Fibroblast of mammary gland (primary cell): ENCODE measurements at places on chromosomes 13 and 19.
A peak's percentile ranks its signal among the peaks of the same experiment; 100 is the strongest.

DNA sequence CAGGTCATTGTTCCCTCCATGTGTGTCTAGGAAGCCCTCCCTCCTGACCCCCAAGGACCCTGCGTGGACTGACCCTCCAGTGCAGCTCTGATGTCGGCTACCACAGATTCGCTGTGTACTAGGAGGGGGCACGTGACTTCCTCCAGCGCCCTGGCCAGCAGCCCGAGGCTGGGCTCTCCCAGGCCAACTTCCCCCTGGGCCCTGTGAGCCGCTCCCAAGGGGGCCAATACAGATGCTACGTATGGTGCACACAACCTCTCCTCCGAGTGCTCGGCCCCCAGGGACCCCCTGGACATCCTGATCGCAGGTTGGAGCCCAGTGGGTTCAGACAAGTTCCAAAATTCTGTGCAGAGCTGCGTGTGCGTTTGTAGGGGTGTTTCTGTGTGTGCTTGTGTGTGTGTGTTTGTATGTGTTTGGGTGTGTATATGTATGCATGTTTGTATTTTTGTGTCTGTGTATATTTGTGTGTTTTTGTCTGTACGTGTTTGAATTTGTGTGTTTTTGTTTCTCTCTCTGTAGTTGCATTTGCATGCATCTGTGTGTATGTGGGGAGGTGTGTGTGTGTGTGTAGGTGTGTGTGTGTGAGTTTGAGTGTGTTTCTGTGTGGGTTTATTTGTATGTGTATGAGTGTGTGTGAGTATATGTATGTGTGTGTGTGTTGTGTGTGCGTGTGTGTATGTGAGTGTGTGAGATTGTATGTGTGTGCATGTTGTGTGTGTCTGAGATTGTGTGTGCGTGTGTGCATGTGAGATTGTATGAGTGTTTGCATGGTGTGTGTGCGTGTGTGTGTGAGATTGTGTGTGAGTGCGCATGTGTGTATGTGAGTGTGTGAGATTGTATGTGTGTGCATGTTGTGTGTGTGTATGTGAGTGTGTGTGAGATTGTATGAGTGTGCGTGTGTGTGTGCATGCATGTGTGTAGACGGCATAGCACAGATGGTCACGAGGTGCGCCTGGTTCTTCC, 21.4 kb upstream of the LILRA2 start:
- DNase-seq, result no peak

GRCh38 chr19:50333235-50333736, 4.1 kb upstream of the KCNC3 start:
- peak; percentile 84 for DNase-seq

DNA sequence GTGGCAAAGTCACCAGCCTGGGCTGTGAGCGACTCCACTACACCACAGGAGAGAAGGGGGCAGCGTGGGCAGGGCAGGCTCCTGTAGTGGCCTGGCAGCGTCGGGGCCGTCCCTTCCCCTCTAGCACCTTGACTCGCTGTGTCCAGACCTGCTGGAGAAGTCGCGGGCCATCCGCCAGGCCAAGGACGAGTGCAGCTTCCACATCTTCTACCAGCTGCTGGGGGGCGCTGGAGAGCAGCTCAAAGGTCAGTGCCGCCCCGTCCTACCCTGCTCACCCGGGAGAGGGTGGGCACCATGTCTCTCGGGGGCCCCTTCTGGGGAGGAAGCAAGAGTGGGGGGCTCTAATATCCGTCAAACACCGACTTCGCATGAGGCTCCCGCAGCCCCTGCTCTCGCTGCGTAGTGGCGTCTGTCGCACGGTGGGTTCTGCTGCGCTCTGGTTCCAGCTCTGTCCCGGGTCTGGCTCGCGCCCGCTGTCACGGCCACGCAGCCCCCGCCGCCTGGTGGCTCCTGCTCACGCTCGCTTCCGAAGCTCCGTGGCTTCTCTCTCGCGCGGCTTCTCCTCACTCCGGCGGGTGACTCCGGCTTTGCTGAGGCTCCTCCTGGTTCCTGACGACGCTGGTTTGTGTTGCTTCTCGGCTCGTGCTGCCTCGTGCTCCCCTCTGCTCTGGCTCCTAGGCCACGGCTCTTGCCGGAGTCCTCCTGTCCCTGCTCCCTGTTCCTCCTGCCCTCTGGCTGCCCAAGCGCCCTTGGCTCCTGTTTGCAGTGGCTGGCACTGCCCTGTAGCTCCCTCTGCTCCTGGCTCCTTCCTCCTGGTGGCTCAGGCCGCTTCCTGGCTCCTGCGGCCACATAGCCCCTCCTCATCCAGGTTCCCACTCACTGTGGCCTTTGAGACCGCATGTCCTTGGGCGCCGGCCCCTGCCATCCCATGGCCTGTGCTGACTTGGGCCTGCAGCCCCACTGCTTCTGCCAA, 27.2 kb downstream of the MYH14 start:
- no peak for DNase-seq

DNA sequence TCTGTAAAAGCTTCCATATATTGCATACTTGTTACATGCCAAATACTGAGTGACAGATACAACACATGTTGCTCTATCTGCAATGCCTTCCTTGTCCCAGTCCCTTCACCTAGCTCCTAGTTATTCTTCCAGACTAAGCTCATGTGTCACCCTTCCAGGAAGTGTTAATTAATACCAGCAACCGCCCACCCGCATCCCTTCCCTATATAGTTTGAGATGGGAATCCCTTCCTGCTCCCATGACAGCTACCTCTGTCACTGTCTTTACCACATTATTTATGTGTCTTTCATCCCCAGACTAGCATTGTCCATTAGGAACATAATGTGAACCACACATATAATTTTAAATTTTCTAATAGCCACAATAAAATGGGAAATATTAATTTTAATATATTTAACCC, 49.5 kb upstream of the FRY start:
- peak; percentile 37 for DNase-seq

- DNase-seq, result no peak
Observed at GRCh38 chr13:57314897-57315520, 148.0 kb downstream of the PRR20E start.

DNA sequence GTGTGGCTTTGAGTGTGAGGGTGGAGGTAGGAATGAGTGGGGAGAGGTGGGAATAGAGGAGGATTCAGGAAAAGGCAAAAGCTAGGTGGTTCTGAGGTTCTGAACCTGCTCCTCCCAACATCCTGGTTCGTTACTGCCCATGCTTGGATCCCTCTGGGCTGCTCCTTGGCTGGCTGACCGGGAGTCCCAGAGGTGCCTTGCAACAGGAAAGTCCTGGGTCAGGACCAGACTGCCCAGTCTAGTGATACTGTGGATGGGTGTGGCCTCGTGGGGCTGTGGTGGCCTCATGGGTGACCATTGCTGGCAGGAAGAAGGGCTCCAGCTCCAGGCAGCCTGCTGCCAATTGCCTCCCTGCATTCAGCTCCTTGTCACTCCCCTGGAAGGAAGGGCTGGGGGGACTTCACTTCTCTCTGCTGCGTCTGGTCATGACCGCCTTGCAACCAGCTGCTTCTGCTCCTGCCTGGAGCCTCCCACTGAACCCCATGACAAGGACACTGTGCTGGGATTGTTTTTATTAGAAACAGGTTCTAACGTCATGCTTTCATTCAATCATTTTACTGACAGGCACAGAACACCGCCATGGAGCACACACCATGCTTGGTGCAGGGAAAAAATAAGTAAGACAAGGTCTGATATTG, 61.5 kb upstream of the UBL3 start:
- no peak for DNase-seq

DNA sequence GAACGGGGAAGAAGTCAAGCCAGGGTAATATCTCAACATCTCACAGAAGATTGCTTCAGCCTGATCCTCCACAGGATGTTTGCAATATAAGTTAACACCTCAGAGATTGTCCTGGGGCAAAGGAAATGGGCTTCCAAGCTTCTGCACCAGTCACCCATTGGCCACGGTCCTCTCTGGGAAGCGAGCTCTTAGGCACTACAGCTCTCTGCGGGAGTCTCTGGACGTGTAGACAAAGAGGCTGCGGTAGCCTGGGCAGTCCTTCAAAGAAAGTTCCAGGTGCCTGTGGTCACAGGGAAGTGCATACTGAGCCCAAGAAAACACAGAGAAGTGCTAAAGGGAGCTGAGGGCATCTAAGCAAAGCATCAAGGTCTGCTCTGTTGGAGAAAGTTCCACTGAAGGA, 805.7 kb downstream of the DIAPH3 start:
- DNase-seq, result no peak

DNA sequence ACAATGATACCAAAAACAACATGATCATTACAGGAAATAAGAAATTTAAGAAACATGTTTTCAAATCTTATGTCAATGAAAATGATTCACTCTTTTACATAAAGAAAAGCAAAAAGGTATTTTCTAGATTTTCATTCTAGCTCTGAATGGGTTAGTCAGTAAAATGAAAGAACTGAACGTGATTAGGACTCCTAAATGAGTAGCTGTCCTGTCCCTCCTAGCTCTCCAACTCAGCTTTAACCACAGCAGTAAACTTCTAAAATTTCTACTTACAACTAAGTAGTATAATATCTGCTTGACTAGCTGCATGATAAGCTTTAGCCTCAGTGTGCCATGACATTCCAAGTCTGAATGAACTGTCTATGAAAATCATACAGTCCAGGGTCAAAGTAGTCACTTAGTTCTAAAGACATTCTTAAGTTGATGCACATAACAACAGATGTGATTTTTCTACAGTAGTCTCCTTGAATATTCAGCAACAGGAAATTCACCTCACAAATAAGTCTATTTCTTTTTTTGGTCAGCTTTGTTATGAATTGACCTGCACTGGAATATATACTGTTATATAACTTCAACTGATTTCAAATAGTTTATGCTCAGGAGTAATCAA, 136.4 kb downstream of the MYCBP2 start:
- no peak for DNase-seq

DNA sequence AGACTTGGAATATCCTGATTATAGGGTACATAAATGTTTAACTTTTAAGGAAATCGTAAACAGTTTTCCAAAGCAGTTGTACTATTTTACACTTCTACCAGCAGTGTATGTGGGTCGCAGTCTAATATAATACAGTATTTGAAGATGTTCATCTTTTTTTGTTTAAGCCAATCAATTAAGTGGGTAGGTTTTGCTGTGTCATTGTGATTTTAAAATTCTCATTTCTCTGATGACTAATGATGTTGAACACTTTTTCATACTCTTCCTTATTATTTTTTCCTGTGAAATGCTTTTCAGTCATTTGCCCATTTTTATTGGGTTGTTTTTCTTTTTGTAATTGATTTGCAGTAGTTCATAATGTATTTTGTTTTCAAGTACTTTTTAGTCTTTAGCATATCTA, 2689.7 kb downstream of the PCDH9 start:
- DNase-seq, result peak; percentile 5

DNA sequence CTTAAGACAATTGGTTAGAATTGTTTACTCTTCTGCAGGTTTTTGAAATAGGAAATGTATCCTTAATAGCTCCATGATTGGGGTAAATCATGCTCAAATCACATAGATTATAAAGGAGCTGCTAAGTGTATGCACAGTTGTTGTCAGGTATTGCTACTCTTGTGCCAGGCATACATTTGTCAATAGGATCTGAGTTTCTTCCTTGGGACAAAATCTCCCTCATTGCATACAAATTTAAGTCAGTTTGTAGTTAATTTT, 109.3 kb upstream of the MLNR start:
- DNase-seq, result peak; percentile 10

GRCh38 chr19:14561847-14562351, 10.0 kb downstream of the NDUFB7 start:
- DNase-seq, result peak; percentile 34

- DNase-seq, result no peak
Observed at GRCh38 chr13:34808649-34809048, 133.4 kb upstream of the NBEA start.

DNA sequence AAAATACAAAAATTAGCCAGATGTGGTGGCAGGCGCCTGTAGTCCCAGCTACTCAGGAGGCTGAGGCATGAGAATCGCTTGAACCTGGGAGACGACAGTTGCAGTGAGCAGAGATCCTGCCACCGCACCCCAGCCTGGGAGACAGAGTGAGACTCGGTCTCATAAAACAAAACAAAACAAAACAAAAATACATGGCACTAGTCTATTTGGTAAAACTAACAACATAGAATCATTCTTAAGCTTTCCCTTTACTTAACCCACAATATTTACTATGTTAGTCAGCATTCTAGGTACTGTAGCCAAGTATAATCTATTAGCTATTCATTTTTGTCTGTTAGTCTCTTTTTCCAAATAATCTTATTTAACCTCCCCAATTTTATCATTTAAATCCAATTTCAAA, 1482.8 kb downstream of the SLITRK5 start:
- no peak for DNase-seq

GRCh38 chr13:94053986-94054593, 425.4 kb downstream of the DCT start:
- DNase-seq, result no peak

- DNase-seq, result no peak
Observed at GRCh38 chr13:85564598-85564997, 234.6 kb downstream of the SLITRK6 start.

GRCh38 chr19:7535998-7536695, 630 bp downstream of the PNPLA6 start:
- no peak for DNase-seq

DNA sequence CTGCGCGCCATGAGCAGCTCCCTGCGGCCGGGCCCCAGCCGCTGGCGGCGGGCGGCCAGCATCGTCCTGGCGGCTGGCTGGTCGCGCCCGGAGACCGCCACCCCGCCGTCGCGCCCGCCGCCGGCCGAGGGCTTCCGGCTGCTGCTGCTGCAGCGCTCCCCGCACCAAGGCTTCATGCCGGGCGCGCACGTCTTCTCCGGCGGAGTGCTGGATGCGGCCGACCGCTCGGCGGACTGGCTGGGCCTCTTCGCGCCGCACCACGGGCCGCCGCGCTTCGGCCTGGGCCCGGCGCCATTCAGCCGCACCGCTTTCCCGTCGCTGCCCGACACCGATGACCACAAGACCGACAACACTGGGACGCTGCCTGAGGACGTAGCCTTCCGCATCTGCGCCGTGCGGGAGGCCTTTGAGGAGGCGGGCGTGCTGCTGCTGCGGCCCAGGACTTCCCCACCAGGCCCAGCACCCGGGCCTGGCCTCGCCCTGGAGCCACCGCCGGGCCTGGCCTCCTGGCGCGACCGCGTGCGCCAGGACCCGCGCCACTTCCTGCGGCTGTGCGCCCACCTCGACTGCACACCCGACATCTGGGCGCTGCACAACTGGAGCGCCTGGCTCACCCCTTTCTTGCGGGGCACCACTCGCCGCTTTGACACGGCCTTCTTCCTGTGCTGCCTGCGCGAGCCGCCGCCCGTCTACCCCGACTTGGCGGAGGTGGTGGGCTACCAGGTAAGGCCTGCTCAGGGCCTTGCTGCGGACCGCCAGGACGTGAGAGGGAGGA, 518 bp downstream of the NUDT19 start:
- peak; percentile 75 for DNase-seq
